ENCODE measurements at places on chromosomes 2 and 18. TPM values are rescaled to one million over a fixed set of nuclear protein-coding genes. Genes with fewer than 3 reads are reported as not detected.

DNA sequence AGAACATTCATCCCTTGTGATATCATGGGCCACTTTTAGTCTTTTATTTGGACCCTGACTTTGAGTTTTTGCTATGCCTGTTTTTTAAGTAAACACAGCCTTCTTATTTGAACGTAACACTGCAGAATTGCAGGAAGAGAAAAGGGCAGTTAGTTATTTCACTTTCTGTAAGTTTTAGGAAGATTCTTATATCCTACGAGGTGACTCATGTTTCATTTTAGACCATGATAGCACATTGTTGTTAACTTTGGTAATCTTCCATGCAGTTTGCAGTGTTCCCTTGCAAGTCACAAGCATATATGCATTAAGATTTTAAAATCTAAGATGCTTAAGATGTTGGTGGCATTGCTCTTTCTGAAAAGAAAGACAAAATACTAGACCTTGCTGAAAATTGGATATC, 128.6 kb upstream of the EPC2 start:
- no peak for DNase-seq

- no peak for DNase-seq
Measured at GRCh38 chr2:68860111-68860510, 11.1 kb downstream of the BMP10 start.

- peak; percentile 73 for DNase-seq
Measured at GRCh38 chr2:227406177-227407031, 18.7 kb upstream of the SCYGR1 start.

DNA sequence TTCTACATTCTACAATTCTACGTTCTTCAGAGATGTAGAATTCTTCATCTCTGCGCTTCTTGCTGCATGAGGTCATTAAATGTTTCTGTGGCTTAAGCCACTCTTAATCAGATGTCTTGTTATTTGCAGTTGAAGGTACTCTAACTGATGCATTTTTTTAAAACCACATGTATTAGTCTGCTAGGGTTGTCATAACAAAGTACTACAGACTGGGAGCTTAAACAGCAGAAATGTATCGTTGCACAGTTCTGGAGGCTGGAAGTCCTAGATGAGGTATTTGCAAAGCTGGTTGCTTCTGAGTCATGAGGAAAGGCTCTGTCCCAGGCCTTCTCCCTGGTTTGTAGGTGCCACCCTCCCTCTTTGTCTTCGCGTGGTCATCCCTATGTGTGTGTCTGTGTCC, 176.3 kb upstream of the GLI2 start:
- no peak for DNase-seq

DNA sequence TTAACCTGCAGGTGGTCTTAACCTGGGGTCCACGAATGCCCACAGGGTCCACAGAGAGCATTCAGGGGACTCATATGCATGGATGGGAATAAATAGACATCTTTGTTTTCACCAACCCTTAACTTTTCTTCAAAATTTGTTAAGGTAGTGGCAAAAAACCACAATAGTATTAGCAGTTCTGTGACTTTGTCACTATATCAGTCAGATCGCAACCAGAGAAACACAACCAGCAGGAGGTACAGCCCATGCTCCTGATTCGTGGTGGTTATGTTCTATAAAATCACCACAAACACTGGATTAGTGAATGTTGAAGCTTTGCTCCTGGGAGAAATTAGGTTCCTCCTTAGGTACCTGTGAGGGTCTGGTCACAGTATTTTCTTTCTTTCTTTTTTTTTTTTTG, 31.6 kb downstream of the B3GNT7 start:
- DNase-seq = no peak

DNA sequence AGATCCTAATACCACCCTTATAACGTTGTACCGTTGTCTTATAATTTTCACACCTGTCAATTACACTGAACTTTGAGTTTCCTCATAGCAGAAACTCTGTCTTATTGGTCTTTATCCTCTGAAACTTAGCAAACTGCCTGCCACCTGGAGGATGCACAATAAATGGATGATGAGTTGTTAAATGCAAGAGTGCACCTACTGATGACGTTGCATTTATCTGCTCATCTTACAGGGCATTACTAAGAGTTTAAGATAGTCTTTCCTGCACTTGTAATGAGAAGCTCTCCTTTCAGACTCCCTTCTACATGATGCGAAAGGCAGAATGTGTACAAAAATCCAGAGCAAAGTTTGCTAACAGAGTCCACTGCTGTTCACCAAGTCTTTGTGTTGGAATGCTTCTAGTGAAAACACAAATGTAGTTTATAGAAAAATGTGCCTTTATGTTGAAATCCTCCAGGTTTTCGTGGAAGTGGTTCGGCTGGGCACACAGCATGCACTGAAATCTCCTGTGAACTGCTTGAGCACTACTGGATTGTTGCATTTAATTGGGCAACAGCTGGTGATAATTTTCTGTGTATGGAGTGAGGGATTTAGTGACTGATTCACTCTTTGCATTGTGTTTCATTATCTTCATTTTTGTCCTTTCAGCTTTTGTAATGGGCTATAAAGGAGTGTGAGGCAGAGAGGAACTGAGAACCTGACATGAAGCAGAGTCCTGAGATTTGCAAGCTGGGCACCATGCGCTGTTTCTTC, 665.8 kb upstream of the ID2 start:
- DNase-seq = no peak

DNA sequence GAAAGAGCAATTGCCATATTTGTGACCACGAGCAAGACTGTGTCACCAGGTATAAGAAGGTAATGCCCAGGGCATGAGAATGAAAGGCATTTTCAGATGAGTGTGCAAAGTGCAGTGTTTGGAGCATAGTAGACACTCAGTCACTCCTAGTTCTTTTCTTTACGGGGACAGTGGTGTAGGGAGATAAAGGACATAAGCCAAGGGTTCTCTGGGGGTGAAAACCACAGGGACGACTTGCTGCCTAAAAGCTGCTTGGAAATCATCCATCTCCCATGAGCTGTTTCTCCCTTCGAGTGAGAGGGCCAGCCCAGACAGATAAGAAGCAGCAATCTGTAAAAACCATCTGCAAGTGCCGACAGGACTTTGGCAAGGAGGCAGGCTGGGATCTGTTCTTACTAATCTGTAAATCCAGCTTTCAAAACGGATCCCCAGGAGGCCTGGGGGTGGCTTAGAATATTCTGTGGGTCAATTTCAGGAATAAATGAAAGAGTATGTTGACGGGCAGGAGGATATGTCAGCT, 221.6 kb downstream of the LPIN1 start:
- DNase-seq = no peak

DNA sequence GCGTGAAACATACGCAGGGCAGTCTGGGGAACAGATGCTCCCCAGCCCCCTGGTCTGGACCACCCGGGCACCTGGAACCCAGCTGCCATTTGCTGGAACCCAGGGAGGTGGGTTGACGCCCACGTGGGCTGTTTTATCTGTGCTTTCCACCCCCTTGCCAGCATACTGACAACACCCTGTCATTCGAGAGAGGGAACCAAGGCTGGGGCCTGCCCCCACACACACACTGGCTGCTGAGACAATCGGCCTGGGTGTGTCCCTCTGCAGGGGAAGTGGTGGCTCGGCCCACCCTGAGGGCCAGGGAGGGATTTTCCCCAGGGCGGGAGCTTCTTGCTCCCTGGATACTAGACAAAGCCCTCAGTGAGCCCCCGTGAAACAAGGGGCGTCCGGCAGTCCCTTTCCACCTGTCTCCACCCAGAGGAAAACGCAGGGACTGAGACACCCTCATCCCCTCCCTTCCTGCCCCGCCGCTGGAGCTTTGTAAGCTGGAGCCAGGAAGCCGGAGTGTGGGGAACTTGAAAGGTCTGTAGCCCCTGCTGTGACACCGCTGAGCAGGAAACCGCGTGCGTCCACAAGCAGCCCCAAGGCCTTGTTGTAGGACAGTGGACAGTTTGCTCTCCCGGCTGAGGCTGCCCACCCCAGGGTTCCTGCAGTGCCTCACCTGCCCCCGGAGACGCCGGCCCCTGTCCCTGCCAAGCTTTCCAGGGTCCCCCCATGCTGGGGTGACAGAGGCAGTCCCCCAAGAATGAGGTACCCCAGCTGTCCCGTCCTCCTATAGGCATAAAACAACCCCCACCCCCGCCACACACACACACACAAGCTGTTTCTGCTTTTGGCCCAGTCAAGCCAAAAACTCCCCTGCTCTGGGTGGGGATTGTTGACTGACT, 14.1 kb upstream of the KLF11 start:
- DNase-seq = no peak

DNA sequence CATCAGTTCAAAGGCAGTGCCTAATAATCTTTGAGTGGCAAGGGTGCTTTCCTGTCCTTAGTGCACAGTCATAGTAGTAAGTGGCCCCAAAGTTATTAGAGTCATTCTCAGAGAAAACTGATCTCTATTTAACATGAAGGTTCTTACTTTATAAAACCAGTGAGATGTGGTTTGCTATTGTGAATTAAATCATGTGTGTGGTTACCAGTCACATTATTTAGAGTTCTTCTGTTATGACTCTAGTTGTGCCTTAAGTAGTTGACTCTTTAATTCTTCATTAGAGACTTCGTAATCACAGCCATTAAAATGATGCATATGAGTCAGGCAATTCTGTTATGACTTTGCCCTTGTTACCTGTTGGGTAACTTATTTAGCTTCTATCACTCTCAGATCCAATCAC, 1392.9 kb upstream of the ACVR2A start:
- no peak for DNase-seq

- DNase-seq = no peak
Measured at GRCh38 chr2:160174322-160174721, 25.8 kb downstream of the ITGB6 start.

Gene FMNL2
- 42.0 TPM for polyA plus RNA-seq
